ENCODE measurements at places on chromosomes 7 and 10.
A peak's percentile ranks its signal among the peaks of the same experiment; 100 is the strongest.

- no peak for DNase-seq
These were observed 74.0 kb downstream of the PIP4K2A start for GRCh38 chr10:22640359-22640758.

GRCh38 chr10:130221456-130222375 lies 85.5 kb downstream of the GLRX3 start:
- no peak for DNase-seq

- peak; percentile 14 for DNase-seq
These were observed 167.7 kb upstream of the TCF7L2 start for GRCh38 chr10:112782200-112782907.

GRCh38 chr7:7148798-7149481 lies 33.4 kb upstream of the C1GALT1 start:
- no peak for DNase-seq

- no peak for DNase-seq
These were observed 74.0 kb downstream of the TLL2 start for GRCh38 chr10:96439725-96440124.

GRCh38 chr7:88224601-88225275 lies 4.9 kb upstream of the SRI start:
- DNase-seq, result peak; percentile 31

DNA sequence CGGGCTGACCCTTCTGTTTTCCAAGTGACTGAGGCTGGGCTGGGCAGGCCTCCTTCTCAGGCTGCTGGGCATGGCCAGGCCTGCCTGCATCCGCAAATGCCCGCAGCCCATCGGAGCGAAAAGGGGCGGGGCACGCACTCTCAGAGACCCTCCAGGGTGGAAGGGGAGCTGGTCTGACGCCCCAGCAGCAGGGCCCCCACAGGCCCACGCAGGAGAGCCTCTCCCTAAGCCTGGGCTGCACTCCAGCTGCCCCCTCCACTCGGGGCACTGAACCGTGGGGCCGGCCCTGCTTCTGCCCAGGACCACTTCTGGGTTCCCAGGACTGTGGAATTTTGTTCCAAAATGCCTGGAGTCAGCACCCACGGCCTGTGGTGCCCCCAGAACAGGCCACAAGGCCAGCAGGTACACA lies 9.3 kb downstream of the ADAP1 start:
- DNase-seq, result no peak

DNA sequence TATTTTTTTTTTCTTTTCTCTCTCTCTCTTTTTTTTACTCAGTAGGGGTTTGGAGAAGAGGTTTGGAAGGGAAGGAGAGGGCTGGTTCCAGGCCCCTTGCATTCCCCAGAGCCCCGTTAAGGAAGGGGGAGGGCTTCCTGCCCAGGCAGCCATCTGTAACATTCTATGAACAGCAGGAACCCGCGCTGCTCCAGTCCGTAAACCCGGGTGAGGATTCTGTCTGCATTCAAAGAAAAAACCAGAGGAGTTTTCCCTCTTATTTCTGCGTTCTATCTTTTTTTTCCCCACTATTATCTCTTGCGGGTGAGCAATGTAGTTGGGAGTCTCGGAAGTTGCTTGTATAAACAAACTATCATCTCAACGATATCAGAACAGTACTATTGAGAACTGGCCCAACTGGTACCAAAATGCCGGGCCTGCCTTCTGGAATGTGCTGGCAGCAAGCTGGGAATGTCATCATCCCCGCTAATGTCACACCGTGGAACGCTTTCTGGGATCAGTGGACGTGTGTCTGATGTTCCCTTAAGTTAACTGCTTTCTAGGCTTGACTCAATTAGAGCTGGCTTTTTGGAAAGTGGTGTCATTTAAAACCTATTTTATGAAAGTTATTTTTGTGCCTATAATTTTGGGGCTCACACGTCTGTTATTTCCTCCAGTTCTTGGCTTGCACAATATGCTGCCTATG lies 153.1 kb upstream of the MEOX2 start:
- peak; percentile 76 for DNase-seq

DNA sequence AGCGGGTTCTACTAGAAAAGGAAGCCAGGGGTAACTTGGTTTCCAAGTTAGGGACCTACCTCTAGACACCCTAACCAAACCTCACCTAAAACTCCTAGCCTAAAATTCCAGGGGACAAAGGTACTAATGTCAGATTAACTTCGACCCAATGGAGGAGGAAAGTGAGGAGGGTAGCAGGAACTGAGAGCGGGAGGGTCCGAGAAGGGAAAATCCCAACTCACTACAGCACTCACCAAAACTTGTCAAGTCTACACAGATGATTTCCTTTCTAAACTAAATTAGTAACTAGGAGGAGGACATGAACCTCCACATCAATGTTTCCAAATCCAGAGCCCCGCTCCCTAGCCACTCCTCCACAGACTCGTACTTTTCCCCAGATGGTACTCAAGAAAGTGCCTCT lies 22.6 kb downstream of the CHCHD3 start:
- DNase-seq, result no peak

GRCh38 chr10:119364645-119365600 lies 157.6 kb downstream of the GRK5 start:
- peak; percentile 40 for DNase-seq

DNA sequence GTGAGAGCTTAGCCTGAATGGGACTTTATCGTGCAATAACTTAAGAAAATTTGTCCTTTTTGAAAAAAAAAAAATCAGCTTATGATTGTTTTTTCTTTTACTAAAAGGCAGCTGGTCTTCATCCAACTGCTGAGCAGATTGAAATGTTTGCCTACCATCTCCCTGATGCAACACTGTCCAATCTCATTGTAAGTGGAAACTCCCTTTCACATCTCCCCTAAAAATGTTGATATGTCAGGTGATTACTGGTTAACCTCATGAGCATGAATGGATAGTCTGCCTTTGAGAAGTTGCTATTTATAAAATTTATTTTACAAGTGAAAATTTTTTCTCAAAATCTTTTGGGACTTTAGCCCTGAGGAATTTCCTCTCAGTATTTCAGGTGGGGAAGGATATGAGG lies 17.8 kb upstream of the HKDC1 start:
- DNase-seq, result peak; percentile 62

DNA sequence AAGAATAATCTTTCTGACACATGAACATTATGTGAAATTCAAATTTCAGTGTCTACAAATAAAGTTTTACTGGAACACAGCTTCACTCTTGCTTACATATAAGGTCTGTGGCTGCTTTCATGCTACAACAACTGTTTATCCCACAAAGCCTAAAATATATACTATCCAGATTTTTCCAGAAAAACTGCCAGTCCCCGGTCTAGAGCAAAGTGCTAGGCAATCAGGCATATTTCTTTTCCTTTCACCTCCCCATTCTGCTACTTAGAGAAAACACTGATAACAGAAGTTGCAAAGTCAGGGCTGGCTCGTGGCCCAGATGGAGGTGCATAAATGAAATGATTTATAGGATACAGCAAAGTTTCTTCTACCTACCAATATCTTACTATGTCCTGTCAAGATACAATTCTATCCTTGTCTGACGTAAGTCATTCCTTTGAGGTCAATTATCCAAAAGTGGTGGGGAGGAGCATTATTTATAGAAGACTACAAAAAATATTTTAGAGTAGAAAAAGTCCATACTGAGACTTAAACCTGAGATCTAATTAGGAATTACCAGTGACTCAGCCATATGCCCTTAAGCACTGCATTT lies 384.1 kb downstream of the NXPH1 start:
- DNase-seq, result no peak

DNA sequence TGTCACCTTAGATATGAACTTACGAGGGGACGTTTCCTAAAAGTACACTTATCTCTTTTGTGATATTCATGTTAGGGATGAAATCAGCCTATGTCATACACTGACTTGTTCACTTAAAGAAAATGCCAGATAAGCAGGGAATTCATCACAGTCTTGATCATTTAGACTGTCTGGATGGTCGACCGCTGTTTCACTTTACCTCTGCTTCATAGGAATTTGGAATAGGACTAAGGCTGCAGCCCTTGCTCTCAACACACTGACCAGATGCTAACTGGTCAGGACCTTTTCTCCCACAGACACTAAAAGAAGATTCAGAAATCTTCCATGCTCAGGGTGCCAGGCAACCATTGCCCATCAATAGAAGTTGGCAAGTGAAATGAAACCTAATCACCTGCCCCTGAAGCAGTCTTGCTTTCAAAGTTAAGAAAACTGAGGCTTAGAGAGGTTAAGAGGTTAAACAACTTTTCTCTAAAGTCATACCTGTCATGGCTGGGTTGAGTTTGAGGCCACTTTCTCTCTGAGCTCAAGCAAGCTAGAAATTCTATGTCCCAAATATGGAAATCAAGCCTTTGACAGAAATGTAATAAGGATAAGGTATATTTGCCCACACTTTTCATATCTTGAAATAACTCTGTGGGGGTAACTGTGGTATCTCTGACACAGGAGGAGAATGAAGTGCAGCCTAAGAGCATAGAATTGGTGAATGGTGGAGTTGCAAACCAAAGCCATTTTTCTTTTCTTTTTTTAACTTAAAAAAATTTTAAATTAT lies 77.1 kb downstream of the MAP3K8 start:
- no peak for DNase-seq

DNA sequence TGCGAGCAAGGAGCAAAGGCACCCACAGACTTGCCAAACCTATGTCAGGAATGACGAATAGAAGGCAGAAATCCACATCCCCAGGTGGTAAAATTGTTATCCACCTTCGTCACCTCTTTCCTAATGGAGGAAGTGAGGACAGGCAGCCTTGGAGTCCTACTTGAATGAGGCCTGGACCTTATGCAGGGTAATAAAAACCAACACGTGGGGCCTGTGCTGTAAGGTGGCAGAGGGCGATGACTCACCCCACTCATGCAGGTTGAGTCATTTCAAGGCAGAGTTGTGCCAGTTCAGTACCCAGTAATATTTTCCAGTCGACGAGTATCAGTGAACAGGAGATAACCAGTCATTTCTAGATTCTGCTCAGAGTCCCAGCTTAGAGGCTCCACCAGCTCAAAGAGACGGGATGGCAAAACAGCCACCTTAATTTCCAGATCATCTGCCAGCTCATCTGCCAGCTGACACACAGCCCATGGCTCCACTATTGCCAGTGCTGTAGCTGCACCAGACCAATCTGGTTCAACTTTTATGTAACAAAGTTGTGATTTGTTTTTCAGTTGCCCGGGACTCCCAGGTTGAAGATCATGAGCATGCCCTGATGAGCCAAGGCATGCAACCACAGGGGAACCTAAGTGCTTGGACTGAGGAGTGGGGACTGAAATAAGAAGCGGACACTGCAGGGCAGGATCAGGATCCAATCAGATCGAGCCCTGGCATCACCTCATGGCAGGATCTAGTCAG lies 176.2 kb upstream of the ITGB1 start:
- DNase-seq, result peak; percentile 67
